ENCODE measurements at places on chromosomes 1 and 21.

- no peak for DNase-seq
Measured at GRCh38 chr1:186960861-186961260, 132.1 kb downstream of the PLA2G4A start.

DNA sequence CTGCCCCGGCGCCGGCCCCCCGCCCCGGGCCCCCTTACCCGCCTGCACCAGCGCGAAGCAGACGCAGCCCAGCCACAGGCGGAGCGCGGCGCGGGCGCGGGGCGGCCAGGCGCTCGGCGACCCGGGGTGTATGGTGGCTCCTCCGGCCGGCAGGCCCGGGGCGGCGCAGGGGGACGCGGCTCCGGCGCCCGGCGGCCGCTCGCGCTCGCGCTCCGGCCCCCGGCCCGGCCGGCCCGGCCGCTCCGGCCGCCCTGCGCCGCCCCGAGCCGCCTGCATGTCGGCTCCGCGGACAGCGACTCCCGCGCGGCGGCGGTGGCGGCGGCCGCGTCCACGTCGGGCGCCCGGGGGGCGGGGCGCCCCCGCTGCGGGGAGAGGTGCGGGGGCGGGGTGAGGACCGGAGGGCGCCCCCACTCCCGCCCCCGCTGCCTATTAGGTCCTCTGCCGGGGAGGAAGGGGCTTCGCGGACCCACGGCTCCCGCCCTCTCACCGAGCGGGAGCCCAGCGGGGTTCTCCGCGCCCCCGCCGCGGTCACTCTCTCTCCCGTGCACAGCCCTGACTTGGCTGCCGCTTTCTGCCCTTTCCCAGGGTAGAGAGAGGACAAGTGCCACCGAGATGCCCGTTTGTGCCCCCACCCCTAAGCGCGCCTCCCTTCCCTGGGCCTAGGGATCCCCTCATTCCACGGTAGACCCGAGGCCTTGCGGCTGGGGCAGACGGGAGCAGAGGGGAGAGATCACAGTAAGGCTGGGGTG lies at the start of gene FNDC5:
TSS of gene FNDC5 (minus strand) at position 298 of the 749 bp plus-strand sequence.
- DNase-seq, result peak; percentile 75

- no peak for DNase-seq
Measured at GRCh38 chr1:187045371-187045770, 216.6 kb downstream of the PLA2G4A start.

DNA sequence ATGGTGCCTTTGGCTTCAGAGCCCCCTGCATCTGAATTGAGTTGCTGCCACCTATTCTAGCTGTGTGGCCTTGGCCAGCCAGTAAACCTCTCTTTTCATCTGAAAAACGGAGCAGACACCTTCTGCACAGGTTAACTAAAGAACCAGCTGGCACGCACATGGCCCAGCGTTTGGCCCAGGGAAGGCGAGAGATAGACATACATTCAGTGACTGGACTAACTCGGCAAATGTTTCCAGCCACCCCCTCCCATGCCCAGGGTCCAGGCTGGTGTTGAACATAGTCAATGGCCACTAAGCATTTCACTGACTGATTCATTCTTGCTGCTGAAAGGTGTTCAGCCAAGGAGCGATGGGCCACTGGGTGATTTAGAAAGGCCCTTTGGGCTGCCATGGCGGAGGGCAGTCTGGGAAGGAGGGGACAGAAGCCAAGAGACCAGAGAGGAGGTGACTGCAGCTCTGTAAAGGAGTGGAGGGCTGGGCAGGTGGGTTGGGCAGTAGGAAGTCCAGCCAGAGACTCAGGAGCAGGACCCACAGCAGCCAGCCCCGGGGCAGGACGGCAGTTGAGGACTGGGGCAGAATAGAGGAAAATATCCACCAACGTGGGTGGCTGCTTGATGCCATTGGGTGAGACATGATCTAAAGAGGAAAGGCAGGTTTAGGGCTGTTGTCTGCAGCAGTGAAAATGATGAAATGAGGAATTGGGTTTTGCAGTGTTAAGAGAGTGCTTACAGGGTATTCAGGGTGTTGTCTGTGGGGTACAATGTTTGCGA lies 184.3 kb downstream of the HIVEP3 start:
- no peak for DNase-seq

GRCh38 chr1:4653328-4653660 lies 1.1 kb upstream of the AJAP1 start:
- DNase-seq, result no peak

DNA sequence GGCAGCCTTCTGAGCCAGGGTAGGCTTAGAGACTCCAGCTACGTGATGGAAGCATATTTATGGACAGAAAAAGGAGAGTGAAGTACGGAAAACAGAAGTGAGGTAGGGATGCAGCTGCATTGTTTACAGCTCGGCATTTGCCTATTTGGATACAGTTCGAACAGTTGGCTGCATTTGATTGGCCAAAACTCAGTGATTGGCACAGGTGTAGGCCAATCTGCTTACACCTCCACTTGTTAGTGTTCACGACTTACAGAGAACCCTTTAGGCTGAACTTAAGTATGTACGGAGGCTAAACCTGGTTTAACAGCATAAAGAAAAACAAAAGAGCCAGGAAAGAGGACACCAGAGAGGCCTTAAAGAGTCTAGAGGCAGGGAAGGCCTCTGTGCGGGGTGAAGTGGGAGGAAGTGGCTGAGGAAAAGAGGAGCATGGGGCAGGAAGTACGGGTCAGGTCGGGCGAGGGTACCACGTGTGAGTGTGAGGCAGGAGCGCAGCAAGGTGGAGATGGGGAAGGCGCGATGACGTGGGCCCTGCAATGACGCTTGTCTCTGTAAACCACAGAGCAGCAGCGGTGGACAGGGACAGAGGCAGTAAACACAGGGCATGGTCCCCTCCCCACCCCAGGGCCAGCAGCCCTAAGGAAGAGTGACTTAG lies 32.0 kb downstream of the RSPH1 start:
- DNase-seq, result peak; percentile 50

GRCh38 chr1:230048322-230048721 lies 18.7 kb upstream of the GALNT2 start:
- DNase-seq, result no peak

DNA sequence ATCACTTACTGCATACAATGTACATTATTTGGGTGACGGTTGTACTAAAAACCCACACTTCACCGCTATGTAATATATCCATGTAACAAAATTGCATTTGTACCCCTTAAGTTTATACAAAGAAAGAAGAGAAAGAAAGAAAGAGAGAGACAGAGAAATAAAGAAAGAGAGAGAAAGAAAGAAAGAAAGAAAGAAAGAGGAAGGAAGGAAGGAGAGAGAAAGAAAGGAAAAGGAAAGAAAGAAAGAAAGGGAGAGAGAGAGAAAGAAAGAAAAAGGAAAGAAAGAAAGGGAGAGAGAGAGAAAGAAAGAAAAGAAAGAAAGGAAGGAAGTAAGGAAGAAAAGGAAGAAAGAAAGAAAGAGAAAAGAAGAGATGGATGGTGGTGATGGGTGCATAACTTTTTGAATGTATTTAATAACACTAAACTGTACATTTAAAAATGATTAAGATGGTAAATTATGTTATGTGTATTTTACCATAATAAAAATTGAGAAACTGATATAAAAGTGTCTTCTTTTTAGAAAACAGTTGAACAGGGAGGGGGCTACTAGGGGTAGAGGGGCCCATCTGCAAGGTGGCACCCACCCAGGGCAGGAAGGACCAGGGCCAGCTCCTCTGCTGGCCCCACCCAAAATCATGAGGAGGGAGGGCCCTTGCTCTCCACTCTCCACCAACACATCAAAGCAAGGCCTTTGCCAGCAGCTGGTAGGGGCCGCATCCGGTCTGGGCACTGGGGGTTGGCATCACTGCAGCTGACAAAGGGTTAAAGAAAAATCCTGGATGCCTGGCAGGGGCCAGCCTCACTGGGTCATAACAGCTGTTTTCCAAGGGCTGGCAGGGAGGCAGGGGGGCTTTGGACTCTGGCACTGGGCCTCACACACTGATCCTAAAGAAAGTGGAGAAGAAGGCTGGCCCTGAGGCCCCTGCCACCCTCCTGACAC lies 153.9 kb upstream of the EDN2 start:
- peak; percentile 53 for DNase-seq

GRCh38 chr1:158527190-158527815 lies 26.9 kb downstream of the OR6Y1 start:
- no peak for DNase-seq

DNA sequence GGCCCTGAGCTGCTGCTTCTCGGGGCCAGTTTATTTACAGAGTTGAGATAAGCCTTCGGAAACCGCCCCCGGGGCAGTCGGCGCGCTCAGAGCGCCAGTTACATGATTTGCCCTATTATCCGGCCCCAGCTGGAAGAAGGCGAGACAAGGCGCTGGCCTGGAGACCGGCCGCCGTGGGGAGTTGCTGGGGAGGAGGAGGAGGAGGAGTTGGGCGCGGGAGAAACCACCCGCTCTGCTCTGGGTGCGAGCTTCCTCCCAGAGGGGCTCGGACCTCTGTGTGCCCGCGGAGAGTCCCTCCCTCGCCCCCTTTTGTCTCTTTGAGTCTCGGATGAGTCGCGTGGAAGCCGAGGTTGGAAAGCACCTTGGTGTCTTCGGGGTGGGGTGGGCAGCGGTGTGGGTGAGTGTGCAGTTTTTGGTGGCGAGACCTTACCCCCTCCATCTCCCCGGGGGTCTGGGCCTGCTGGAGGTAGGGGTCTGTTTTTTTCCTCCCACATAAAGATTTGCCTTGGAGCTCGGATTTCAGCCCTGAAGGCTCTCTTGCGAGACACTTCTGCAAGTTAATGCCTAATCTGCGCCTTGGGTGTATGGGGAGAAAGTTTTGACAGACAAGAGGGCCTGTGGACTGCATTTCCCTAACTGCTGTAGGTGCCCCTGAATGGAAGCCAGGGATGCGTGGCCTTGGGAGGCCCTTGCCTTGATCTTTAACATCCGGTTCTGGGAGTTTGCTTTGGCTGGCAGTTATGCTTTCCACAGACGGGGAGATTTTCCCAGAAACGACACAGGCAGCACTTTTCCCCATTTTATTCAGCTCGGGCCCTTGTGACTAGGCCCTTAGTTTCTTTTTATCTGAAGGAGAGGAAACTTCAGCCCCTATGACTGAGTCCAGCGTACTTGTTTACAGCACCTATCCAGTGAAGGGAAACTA lies 80.0 kb downstream of the NDUFS5 start:
- peak; percentile 56 for DNase-seq

GRCh38 chr1:149887456-149888246 lies 11.7 kb upstream of the BOLA1 start:
- peak; percentile 93 for DNase-seq

- DNase-seq, result no peak
Measured at GRCh38 chr1:119481951-119482350, 25.1 kb upstream of the HSD3B1 start.

DNA sequence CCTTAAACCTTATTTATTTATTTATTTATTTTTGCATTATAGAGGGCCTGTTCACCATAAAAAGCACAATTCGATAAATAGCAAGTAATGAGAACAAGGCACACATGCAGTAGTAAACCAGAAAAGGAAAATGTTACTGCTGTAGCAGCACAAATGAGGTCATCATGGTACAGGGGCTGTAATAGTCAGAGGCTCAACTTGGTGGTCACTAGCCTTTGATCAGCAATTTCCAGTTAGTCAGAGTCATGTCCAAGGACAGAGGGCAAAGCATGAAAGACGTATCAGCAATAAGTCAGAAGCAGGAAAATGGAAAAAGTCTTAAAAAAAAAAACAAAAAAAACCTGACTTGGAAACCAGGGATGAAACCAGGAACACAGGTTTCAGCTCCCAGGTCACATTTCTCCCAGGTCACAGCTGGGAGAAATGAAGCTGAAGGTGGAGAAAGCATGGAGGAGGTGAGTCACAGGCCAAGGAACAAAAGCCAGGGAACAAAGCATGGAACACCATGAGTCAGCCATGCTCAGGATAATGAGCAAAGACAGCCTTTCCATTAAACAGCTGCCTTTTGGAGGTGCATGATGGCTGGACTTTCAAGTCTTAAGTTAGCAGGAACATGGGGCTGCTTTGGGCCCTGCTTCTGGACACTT lies 556.3 kb downstream of the LTN1 start:
- DNase-seq, result no peak

DNA sequence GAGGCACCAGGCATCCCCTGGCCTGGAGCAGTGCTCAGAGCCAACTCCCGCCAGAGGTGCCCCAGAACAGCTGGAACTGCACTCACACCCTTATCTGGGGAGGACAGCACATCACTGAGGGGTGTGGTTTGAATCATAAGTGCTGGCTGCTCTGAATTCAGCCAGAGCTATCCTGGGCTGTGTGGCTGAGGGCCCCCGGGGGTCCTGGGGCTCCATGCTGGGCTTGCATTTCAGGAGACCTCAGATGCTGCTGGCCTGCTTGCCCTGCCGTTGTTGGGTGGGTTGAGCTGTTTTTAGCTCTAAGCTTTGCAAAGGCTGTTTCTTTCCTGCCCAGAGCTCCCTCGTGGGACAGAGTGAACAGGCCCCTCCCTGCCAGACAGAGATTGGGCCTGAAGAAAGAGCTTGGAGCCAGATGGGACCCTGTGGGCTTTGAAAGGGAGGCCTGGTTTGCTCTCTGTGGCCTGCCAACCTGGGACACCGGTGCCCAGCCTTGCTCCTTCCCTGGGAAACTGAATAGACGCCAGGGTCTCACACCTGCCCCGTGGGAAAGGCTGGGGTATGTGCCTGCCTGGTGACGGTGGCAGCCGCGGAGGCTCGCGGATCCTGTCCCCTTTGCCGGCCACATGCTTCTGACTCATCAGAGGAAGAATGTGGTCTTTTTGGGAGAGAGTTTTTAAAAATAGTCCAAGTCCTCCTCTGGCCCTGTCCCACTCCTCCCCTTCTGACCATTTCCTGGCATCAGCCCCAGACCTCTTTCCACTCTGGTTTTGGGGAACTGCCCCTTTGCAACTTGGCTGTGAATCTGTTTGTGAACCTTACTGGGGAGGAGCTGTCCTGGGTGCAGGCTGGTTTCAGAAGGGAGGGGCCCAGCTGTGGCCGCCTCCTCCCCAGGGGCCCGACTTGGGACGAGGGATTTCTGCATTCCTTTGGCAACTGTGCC lies 30.0 kb downstream of the ARHGEF10L start:
- peak; percentile 92 for DNase-seq

DNA sequence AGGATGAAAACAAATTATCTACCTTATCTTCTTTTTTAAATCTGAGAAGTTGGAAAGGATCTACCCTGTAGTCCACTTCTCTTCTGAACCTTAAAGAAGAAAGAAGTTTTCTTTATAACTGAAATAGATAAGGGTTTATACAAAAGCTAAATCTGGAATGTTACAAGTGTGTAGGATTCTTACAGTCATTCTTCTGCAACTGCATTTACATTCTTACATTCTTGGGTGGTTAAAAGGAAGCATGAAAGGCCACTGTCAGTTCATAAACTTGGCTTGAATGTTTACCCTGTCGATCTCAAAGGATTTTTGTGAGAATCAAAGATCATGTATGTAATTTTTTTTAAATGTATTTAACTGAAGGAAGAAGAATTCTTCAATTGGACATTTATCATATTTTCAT lies 142.1 kb upstream of the BRINP3 start:
- no peak for DNase-seq

Data from femur (tissue), 1 donor.